H9 (cell line): ENCODE measurements at places on chromosomes 5 and 9.

- DNase-seq, result no peak
Measured at GRCh38 chr5:139062910-139063663, 135.1 kb downstream of the SIL1 start.

GRCh38 chr5:112109331-112110007 is 309.6 kb downstream of the EPB41L4A start:
- peak; percentile 78 for DNase-seq

DNA sequence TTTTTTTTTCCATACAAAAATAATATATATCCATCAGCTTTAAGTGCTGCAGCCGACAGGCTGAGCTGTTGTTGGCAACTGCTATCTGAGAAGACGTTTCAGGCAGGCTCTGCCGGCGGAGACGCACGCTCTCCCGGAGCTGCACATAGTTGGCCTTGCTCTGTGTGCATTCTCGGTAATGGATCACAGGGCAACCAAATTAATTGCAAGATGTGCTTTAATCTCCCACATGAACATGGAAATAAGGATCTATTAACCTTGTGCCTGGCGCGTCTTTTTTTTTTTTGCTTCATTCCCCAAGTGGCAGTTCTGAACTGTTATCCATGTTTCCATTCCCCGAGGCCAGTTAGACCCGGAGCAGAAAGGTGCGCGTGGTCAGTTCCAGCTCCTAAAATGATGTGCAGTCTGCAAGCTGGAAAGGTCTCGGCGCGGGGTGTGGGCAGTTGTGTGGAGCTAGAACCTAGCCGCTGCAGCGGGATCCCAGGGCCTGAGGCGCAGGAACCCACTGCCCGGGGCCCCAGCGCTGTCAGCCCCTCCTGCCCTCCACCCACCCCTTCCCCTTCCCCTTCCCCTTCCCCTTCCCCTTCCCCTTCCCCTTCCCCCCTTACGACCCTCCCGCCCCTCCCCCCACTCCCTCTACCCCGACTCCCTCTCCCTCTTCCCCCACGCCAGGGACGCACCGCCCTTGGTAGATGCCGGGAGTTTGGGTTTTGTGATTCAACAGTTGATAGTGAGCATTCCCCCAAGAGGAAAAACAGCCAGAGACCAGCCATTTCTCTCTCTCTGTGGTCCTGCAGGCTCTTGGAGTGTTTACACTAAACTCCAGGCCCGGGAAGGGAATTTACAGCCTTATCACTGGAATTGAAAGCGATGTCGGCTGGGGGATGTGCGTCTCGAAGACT is 137.8 kb downstream of the CEP120 start:
- peak; percentile 35 for DNase-seq

DNA sequence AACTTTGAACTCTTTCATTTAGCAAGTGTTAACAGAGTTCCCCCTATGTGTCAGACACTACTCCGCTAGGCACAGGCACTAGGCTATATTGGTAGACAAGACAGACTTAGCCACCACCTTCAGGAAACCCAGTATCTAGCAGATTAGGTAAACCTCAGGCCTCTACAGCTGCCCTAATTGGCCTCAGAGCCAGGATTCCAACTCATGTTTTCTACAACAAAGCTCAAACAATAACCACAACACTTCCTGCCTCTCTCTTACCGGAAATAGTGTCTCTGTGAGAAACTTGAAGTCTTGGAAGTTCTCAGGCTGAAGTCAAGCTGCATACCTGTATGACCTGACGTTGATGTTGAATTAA is 116.6 kb upstream of the SLC44A1 start:
- DNase-seq, result no peak

DNA sequence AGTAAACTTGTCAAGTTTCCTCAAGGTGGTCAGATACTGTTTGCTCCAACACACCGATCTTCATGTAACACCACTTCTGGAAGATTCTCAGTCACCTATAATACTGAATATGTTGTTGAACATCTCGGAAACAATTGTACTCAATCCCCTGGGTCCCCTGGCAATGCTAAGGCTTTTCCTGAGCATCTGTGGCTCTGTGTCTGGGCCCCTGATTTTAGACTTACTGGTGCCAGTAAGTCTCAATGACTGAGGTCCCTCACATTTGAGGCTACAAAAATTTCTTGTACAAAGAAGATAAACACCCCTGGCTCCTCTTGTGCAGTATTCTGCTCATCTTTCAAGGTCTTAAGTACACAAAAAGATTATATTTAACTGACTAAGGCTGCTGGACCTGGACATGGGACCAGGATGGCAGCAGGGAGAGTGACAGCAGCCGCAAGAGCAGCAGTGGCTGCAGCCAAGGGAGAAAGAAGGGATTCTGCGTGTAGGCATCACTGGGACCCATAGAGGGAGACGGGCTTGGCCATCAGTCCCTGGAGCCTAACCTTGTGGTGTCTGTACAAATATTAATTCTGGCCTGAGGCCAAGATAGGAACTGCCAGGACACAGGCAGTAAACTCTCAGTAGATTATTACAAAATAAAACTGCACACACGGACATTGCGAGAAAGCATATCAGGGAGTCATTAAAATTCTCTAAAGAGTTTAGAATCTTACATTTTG is 49.0 kb upstream of the TNPO1 start:
- DNase-seq, result peak; percentile 33

GRCh38 chr5:134844252-134844651 is 1.5 kb upstream of the C5orf24 start:
- DNase-seq, result no peak

DNA sequence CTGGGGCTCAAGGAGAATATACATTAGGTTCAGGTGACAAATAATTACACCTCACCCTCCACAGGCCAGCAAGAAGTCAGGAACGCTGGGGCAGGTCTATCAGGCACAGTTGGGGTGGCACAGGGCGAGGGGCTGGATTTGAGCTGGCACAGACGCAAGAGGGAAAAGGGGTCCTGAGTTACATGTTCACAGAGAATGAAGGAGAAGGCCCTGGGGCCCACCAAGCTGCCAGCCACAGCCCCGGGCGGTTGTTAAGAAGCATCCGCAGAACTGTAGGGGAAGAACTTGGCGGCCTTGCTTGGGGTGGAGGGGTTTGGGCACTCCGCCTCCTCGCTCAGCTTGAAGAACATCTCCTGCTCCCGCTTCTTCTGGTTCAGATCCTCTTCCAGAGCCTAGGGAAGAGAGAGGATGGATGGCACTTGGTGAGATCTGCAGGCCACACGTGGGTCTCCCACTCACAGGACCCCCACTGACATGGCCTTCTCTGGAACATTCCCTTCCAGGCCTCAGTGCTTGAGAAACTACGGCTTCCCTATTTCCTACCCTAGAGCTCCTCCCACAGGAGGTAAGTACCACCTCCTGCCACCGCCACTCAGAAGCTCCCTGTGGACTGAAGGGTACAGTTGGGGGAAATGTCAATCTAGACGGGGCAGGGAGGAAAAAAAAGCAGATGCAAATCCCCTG is 38.3 kb upstream of the FBXW11 start:
- peak; percentile 49 for DNase-seq

DNA sequence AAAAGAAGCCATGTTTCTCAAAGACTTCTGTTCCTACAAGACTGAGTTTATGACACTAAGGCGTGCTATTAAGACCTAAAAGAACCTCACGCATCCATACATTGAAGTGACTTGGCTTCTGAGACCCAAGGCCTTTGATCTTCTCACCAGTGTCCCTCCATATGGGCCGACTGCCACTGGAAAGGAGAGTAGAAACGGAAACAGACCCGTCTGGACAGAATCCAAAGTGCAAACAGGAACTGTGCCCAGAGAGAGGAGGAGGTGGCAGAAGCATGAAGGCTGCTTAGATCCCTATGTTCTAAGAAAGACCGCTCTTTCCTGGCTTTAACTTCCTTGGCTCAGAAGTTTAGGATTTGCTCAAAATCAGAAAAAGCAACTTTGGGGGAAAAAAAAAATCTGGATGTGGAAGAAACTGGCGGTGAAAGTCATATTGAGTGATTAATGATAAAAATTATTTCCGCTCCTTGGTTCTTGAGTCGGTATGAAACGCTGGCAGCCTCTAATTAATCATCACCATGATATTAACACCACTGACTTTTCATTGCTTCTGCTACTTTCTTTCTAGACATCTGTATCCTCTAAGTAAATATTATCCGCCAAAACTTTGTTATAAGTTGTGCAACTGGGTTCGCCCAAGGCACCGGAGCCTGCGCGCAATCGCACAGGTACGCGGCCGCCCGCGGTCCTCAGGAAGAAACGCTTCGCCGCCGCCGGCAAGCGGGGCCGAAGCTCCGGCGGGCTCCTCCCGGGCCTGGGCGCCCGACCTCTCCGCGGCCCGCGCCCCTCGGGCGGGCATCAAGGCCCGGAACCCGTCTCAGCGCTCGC is 726 bp downstream of the DAP start:
- DNase-seq, result no peak

DNA sequence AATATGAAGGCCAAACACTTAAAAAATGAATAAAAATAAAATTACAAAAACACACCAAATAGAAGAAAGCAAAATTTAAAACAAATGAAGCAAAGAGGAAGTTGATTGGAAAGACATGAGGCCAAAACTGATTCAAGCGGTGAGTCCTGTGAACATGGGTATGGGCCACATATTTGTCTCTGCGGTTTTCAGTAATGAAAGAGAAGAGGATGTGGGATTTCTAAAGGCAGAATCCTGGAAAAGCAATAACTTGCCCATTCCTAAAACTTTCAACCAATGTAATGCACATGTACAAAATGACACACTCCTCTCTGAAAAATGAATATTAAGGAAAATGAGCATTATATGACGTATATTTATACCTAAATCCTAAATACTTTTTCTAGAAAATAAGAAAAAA is 263.7 kb downstream of the SEMA5A start:
- no peak for DNase-seq

- no peak for DNase-seq
Measured at GRCh38 chr9:125536167-125536772, 170.7 kb downstream of the MAPKAP1 start.
